ENCODE measurements at places on chromosomes 7 and 10.
A peak's percentile ranks its signal among the peaks of the same experiment; 100 is the strongest.

DNA sequence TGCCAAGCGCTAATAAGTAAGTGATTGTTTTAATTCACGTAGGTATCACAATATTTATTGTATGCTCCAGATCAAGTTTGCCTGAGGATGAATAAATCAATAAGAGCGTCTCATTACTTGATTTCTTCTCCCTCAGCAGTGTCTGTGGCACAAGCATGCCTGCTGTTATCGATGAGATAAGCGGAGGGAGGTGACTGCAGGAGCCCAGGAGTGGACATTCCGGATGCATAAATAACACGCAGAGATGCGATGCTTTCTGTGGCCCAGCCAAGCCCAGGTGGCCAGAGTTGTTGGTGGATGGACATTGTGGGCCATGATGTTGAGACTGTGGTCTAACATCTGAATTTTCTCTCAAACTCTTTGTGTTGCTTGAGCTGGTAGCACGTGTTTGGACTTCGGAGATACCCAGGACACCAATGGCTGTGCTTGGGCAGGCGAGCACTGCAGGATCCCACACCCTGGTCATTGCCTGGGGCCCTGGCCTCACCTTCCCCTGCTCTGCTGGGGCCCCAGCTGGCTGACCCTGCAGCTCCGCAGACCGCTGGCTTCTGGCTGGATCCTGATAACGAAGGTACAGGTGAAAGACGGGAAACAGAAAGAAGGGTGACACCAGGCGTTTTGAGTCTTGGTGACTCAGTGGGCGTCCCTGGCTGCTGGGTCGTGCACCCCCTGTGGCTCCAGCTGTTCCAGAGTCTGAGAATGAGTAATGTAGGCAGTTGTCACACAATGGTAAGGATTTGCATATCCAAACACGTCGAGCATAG lies 31.2 kb upstream of the MNX1 start:
- no peak for DNase-seq

DNA sequence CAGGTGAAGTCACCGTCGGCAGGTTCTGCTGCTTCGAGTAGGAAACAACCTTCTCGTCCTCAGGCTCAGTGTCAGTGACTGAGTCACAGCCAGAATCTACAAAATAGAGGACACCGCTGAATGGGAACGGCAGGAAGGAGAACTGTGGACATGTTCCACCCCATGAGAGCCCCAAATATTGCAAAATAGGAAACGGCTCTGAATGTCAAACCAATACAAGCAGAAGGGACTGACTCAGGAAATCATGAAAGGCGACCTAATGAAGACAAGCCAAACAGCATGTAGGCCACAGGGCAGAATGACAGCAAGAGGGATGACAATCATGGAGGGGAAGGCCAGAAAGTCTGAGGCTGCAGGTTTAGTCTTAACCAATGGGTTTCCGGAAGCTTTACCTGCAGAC lies 63.5 kb downstream of the PIK3AP1 start:
- DNase-seq = no peak

GRCh38 chr10:132319853-132320653 lies 11.9 kb upstream of the LRRC27 start:
- DNase-seq = peak; percentile 91

DNA sequence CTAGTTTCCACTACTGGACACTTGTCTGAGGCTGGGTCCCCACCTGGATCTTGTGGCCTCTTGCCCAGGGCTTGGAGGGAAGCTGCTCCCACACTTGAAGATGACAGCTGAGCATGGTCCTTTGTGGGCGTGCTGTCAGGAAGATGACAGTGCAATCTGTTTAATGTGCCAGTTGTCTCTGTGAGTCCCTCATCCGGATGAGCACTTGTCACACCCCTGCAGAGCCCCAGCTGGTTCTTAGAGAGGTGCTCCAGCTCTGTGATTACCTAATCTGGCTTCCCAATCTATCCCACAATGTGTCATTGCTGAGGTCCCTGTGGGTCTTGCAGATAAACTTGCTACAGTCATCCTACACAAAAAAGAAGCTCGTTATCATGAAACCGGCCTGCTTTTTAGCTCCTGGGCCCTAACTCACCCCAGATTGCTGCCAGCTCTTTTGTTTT lies 34.8 kb upstream of the CCSER2 start:
- DNase-seq = no peak

DNA sequence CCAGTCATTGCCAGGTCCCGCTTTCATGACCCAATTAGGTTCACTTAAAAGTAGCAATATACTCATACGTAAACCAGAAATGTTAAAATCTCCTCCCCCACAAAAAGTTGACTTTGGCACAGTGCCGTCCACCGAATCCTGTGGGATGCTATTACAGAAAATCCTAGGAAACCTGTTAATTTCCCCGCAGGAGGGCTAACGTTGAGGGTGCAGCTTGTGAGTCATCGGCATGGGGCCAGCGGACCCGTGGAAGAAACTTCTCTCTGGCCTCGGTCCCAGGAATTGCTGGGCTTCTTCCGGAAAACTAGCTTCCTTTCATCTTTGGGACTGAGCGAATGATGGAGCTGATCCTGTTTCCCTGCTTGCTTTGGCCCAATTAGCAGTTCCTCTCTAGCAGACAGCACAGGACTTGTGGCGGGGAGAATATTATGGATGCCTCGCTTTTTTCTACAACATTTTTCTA lies 13.5 kb downstream of the CRYGN start:
- peak; percentile 84 for DNase-seq

DNA sequence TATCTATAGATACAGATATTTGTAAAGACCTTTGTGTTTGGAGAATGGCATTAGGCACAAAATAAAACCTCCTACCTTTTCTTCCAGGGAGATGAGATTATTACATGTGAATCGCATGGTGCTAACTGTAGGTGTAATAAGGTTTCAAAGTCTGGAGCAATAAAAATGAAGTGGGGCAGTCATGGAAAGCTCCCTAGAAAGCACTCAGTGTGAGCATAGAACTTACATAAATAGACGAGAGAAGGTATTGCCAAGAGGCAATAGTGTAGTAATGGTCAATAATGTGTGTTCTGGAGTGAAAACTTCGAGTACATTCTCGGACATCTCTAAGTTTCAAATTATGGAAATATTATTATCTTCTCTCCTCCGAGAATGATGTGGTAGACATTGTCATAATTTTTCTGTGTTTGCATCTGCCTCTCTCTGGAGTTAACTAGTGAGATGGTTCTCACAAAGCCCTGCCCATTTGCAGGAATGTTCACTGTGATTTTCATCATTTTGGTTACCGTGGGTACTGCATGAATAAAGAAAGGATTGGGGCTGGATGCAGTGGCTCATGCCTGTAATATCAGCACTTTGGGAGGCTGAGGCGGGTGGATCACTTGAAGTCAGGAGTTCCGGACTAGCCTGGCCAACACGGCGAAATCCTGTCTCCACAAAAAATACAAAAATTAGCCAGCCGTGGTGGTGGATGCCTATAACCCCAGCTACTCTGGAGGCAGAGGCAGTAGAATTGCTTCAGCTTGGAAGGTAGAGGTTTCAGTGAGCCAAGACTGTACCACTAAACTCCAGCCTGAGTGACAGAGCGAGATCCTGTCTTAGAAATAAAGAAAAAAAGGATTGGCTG lies 10.6 kb downstream of the VIM start:
- peak; percentile 93 for DNase-seq

DNA sequence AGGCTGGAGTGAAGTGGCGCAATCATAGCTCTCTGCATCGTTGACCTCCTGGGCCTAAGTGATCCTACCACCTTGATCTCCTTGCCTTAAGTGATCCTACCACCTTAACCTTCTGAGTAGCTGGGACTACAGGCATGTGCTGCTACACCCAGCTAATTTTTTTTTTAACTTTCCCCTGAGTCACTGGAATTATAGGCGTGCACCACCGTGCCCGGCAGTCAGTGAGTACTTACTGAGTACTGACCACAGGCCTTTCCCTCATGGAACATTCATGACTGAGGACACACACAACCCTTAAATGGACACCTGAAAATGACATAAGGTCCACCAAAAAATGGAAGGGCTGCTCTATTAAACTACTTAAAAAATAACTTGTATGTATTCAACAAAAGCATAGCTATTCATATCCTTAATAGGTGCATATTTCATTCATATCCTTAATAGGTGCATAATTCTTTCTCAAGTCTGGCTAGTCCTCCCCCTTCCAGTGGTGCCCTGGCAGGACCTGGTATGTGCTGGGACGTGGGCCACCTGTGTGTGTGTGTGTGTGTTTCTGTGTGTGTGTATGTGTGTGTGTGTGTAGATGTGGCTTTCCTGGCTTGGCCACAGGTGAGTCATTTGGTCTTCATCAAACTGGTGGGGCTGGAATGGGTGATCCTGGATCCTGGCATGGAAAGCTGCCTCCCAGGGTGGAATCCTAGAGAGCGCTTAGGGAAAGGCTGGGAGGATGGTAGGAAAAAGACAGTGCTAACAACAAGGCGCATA lies 3.5 kb downstream of the FAM180A start:
- DNase-seq = peak; percentile 90

DNA sequence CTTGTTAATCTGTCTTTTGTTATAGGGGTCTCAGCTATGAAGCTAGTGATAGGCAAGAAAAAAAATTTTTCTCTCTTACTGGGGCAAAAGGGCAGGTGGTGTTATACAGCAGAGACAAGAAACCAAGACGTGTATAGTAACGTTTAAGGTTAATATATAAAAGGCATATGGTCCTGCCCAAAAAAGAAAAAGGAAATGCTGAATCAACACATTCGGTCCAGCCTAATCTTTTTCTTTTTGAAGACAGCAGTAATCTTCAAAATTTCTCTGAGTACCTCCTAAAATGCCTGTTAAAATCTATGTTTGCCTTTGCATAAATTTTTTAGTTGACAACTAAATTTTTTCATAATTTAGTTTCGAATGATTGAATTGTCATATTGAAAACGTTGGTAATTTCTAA lies 54.5 kb downstream of the P4HA1 start:
- no peak for DNase-seq

DNA sequence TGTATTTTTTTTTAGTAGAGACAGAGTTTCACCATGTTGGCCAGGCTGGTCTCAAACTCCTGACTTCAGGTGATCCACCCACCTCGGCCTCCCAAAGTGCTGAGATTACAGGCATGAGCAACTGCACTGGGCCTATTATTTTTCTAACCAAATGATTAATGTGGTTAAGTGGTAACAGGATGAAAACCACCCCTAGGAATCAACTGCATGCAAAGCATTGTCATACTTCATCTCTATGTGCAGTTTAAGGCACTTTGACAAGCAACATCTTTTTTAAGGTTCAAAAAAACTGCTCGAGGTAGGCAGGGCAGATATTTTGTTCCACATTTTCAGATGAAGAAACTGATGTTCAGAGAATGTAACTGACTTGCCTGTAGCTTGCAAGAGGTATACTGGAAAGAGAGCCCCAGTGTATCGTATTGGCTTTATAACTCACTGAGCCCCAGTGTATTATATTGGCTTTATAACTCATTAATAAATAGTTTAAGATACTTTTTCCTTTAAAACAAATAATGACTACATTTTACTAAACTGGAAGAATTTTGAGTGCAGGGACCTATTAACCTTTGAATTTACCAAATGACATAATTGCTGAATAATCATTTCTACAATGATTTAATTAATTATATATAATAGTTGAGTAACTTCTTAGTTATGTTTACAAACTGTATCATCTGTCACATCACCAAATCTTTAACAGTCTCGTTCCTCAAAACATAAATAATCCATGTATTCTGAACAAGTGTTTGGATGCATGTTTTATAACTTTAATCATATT lies 38.1 kb downstream of the RTKN2 start:
- DNase-seq = peak; percentile 75

DNA sequence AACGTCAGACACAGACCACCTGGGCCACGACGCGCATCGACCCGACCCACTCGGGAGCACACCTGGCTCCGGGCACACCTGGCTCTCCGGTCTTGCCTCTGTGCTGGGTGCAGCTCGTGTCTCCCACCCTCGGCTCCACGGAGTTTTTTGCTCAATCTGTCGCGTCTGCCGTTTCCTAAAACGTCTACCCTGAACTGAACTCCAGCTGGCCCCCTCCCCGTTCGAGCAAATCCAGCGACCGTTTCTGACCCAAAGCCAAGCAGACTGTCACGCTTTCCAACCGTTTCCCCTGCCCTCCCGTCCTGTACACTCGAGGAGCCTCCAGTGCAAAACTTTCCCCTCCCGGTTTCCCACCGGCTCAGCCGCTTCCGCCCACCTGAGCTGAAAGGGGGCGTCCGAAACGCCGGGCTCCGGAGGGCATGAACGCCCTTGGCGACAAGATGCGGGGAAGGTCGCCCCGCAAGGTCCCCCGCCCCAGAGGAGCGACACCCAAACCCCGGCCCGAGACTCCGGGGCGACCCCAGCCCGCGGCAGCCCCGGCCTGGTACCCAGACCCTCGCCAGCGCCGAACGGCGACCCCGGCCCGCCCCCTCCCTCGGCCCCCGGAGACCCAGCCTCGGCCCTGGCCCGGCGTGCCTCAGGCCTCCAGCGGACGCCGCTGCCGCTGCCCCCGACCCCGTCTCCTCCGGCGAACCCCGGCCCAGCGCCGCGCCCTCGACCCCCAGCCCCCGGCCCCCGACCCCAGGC lies 557 bp downstream of the CYTH3 start:
- no peak for DNase-seq

- DNase-seq = peak; percentile 17
Measured at GRCh38 chr10:71995887-71996575, 31.8 kb downstream of the CHST3 start.

DNA sequence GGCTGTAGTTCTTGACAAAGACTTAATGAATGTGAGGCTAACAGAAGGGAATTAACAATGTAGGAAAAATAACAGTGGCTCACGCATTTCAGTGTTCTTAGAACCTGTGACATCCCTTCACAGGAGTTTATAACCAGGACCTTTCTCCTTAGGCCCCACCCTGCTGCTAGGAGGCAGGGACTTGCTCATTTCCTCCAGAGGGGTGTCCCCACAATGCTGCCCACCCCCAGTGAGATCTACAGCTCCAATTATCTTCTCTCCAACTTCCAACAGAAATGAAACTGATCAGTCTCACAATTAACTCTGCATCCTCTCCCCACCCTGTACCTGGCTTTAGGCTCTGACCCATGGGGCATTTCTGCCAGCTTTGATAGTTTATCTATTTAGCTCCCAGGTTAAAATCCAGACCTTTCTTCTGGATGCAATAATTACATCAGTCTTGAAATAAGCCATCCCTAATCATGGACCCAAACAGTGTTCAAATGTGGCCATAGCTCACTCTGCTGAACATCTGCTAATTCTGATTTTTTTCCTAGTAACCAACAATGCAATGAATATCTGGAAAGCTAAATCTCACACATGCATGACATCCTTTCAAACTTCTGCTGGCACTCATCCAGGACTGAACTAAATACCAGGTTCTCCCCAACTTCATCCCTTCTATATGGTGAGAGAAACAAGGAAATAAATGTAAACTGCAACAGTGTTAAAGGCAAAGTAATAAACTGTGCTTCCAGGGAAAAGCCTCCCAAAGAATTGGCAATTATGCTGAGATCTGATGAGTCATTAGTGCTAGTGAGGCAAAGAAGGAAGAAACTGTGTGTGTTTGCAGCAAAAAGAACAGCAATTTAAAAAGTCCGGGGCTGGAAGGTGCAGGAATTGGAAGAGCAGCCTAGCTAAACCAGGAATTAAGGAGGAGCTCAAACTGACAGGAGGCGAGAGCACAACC lies 64.6 kb downstream of the HERPUD2 start:
- peak; percentile 14 for DNase-seq
